ENCODE measurements at places on chromosomes 13 and 19. TPM values are rescaled to one million over a fixed set of nuclear protein-coding genes. Genes with fewer than 3 reads are reported as not detected.

GRCh38 chr13:53821632-53822031, 793.0 kb downstream of the OLFM4 start:
- no peak for DNase-seq

- peak; percentile 34 for DNase-seq
Observed at GRCh38 chr13:39910833-39911232, 255.4 kb downstream of the COG6 start.

ITM2B gene
- polyA plus RNA-seq = 336 TPM

GRCh38 chr19:40613690-40614621, 12.8 kb downstream of the LTBP4 start:
- peak; percentile 89 for DNase-seq

TMEM190 gene
- polyA plus RNA-seq = 0.14 TPM

DNA sequence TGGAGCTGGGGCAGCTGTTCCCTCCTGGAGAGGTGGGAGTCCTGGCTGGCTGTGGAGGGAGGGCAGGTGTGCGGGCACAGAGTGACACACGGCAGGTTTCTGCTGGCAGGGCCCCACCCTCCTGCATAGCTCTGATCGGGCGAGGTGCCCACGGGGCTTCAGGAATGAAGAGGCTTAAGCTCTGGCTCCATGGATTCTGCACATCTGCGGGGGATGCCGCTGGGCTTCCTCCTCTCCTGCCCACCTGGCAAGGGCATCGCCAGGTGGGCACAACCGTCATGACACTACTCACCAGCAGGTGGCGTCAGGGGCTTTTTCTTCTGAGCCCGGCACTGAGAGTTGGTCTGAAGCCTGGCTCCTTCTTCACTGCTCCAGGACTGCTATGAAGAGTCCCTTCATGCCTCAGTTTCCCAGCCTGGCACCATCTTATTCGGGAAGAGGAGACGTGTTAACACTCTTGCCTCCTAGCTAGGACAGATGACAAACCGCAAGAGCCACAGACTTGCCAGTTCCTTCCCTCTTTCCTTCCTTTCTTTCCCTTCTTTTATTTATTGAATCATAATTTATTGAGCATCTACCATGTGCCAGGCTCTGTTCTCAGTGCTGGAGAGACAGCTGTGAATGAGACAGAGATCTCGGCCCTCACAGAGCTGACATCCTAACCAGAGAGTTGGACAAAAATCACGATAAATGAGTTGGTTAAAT, 15.2 kb upstream of the PAK4 start:
- peak; percentile 27 for DNase-seq

DNA sequence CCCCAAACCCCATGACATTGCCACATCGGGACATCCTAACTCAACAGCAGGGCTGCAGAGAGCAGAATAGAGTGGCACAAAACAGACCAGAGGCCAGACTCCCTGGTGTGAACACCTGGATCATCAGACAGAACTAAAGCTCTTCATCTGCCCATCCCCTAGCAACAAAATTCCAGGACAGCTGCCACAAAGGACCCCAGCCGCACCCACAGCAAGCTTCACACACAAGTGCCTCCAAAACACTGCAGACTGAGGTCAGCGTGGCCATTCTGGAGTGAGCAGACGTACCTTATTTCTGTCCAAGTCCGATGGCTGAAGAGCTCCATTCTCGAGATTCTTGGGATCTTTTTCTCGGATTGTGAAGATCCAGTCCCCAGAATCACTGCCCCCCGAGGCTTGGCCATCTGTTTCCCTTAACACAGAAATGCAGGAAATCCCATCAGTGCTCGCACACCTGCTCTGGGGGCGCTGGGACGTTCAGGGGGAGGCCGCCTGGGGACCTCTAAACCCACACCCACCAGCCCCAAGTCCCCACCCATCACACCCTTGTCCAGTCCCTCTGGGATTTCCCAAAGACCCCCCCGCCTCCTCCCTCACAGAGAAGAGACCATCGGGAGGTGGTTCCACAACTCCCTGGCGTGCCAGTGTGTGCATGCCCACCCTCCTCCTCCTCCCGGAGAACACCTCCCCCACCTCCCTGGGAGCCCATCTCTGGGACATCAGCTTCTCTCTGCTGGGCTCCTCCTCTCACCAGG, 115.2 kb downstream of the STK24 start:
- no peak for DNase-seq

- DNase-seq = peak; percentile 41
Observed at GRCh38 chr19:10074153-10074552, 12.0 kb upstream of the SHFL start.

DNA sequence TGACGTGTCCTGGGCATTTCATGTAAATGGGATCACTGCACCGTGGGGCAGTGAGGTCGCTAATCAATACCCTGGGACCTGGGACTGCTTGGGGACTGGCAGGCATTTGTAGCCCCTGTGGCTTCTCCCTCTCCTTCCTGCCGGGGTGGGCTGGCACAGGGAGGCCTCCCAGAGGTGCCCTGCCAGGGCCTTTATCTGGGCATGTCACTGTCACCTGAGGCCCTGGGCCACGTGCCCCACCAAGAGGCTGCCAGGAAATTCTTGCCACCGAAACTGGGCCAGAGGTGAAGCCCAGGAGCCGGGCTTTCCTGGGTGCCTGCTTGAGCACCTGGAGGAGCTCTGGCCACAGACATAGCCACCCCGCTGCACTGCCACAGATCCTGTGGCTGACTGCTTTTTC, 1.8 kb upstream of the NMRK2 start:
- no peak for DNase-seq

DNA sequence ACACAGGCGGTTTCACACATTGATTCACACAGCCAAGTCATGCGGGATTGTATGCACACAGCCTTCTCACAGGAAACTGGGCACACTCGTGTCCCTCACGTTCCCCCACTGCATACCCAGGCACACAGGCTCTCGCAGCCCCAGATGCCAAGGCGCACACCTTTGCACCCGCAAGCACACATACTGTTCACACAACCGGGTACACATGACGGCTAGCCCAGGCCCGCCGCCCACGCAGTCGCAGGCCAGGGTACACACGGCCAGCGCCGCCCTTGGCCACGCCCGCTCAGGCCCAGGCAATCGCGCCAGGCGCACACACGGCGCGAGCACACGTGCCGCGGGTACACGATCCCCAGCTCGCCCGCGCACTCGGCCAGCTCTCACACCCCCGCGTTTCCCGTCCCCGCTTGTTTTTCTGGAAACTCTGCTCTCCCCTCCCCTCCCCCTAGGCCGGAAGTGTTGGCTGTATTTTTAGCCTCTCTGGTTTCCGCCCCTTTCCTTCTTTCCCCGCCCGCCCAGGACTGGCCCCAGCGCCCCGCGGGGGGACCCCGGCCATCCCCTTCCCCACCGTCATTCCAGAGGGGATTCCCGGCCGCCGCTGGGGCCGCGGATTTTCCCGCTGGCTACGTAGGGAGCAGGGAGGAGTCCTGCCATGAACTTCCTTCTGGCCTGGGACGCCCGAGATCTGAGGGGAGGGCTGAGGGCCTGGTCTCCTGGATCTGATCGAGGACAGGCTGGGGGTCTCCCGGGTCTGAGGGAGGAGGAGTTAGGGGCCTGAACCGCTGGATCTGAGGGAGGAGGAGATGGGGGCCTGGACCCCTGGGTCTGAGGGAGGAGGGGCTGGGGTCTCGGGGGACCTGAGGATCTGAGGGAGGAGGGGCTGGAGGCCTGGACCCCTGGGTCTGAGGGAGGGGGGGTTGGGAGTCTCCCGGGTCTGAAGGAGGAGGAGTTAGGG, 4.0 kb upstream of the ZFP36 start:
- peak; percentile 79 for DNase-seq

ZNF497 gene
- polyA plus RNA-seq = 0.05 TPM

GRCh38 chr13:99909097-99909835, 62.3 kb downstream of the ZIC5 start:
- no peak for DNase-seq

DNA sequence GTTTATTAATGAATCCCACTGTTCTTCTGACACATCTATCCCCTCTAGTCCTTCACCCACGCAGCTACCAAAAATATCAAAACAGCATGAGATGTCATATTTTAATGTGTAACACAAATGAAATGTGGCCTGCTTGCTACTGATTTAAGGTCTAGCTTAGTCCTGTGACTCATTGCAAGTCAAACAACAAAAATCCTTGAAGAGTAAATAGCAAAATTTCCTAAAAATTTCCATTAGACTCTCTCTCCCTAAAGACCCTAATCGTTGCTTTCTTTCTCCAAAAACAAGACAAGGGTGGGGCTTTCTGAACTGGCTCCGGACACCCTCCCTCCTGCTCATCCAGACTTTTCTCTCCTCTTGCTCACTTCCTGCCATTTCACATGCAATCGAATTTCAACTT, 99.9 kb upstream of the IPO5 start:
- peak; percentile 32 for DNase-seq

DNA sequence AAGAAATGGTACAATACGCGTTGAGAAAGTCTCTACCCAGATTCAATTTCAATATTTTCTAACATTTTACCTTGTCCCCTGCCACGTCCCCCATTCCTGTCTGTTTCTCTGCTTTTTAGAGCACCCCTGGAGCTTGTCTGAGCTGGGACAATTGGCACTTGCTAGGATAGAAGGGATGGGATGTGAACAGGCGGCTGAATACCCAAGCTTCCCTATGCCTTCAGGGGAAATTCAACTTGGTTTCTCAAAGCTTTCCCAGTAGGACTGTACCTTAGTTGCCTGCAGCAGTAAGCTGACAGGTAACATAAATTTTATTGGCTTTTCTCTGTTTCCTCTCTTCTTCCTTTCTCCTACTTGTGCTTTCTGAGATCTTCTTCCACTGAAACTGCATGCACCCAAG, 1663.3 kb downstream of the EFNB2 start:
- DNase-seq = no peak

DNA sequence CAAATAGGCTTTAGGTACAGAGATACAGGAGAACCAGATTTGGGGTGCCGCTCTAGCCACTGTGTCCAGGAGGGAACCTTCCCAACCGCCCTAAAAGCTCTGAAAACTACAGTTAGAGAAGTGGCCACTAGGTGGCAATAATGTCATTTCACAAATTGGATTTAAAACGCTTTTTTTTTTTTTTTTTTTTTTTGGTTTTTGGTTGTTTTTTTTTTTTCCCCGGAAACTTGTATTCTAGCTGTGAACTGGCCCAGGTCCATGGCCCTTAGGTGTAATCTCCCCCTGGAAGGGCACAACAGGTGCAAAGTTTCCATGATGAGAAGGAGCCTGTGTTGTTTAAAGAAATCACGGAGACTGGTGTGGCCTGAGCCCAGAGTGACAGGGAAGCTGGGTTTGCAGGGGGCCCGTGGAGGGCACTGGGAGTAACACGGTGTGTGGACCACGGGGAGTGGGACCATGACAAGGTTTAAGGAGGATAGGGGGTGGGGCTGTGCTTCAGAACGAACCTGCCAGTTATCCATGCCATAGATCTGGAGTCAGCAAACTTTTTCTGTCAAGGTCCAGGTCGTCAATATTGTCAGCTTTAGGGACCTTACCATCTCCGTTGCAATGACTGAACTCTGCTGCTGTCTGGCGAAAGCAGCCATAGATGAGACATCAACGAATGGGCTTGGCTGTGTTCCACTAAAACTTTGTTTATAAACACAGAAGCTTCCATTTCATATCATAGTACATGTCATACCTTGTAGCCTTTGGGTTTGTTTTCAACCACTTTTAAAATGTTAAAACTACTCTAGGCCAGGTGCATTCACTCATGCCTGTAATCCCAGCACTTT, 10.1 kb downstream of the OR1I1 start:
- DNase-seq = peak; percentile 77
